ENCODE measurements at places on chromosomes 6 and 20.
A peak's percentile ranks its signal among the peaks of the same experiment; 100 is the strongest.

DNA sequence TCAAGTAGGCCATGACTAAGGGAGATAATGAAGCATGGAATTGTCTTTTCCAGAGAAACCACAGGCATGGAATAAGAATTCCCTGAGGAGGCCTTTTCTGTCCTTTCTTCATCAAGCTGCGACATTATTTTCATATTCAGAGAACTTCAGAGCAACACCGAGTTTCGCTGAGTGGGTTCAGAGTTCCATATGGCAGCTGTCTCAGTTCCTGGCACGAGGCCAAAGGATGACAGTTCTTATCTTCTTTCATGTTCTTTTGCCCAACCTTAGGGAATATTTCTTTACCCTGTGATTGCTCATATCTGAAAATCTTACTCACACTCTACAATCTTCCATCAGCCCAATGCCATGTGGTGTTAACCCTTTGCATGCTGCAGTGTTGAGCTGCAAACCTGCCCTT, 135.3 kb upstream of the BMP2 start:
- DNase-seq, result peak; percentile 8

GRCh38 chr6:65790666-65791065, 83.6 kb upstream of the EYS start:
- no peak for DNase-seq

DNA sequence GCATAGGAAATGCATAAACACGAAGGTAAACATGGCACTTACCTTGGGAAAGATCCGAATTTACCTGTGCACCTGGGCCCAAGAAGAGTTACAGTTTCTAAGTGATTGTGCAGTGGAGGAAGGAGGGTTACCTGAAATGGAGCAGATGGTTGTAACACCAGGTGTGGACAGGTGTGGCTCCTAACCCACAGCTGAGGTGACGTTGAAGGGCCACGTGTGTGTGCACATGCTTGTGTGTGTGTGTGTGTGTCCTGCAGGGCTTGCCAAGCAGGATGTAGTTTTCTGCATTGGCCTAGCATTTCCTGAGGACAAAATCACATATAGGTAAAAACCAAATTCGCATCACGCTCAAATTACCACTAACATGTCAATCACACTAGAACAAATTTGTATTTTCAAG, 240.8 kb downstream of the ANKRD60 start:
- DNase-seq, result peak; percentile 55

GRCh38 chr20:48371211-48371610, 456.6 kb downstream of the PREX1 start:
- no peak for DNase-seq

DNA sequence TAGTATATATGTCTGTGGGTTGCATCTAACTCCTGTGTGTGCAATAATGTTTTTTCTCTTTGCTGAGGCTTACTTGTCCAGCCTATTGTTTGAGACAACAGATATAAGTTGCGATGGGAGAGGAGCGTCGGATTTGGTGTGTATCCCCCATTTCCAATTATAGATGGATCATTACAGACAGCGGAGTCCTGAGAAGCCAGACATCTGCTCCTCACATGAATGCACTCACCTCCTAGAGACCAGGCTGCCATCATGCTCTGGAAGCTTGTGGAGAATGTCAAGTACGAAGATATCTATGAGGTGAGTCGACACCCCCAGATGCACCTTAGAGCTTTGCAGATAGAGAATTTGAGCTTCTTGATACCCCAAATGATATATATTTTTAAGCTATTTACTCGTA, at the start of gene TFAP2B:
Gene TFAP2B, plus strand, starts transcription at position 199 of the 400 bp plus-strand sequence. Its CDS starts 21 bp downstream, at position 220.
- DNase-seq, result no peak

GRCh38 chr6:148829415-148830101, 82.7 kb downstream of the UST start:
- no peak for DNase-seq

GRCh38 chr6:75278474-75279077, 6.0 kb downstream of the TMEM30A start:
- no peak for DNase-seq

- no peak for DNase-seq
Measured at GRCh38 chr20:15919118-15919517, 654.1 kb downstream of the KIF16B start.

DNA sequence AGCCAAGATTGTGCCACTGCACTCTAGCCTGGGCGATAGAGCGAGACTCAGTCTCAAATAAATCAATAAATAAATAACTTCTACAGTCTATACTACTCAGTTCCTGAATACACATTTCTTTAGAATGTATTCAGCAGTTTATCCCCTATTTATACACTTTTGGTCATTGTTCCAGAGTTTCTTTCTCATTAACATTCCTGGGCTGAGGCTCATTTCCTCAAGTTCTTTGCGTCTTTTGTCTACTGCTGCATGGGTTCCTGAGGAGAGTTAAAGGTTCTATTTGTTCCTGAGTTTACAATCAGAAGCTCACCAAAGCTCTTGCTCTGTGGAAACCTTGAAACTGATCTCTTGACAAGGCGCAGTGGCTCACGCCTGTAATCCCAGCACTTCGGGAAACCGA, 37.7 kb upstream of the SASH1 start:
- DNase-seq, result no peak
